ELR (cell line): ENCODE measurements at places on chromosomes 3 and 15.

DNA sequence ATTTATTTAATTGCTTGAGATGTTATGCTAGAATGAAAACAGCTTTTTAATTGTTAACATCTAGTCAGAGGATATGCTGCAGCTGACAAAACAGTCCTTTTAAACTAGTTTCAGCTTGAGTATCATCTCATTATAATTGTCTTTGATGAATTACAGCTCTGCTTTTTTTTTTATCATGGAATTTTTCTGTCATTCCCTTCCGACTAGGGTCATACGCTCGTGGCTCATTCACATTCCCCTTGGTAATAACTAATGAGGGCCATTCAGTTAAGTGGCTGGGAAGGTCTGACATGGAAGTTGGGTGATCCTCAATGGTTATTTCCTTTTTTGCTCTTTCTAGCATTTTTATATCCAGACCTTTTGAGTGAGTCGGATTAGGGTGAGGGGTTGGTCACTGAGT is 77.0 kb downstream of the PGPEP1L start:
- DNase-seq, result no peak

- no peak for DNase-seq
Observed at GRCh38 chr15:80835336-80835735, 56.2 kb downstream of the CEMIP start.

GRCh38 chr3:89957451-89957850 is 850.0 kb downstream of the EPHA3 start:
- no peak for DNase-seq

- DNase-seq, result no peak
Observed at GRCh38 chr15:90645873-90646575, 71.1 kb upstream of the BLM start.

DNA sequence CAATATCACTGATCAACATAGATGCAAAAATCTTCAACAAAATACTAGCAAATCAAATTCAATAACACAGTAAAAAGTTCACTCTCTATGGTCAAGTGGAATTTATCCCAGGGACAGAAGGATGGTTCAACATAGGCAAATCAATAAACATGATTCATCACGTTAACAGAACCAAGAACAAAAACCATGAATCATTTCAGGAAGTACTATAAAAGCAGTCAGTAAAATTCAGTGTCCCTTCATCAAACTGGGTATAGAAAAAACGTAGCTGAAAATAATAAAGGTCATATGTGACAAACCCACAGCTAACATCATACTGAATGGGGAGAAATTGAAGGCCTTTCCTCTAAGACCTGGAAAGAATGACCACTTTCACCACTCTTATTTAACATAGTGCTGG is 172.1 kb downstream of the POLR2M start:
- DNase-seq, result peak; percentile 72

- DNase-seq, result no peak
Observed at GRCh38 chr15:81375461-81375860, 1.4 kb upstream of the TMC3 start.

DNA sequence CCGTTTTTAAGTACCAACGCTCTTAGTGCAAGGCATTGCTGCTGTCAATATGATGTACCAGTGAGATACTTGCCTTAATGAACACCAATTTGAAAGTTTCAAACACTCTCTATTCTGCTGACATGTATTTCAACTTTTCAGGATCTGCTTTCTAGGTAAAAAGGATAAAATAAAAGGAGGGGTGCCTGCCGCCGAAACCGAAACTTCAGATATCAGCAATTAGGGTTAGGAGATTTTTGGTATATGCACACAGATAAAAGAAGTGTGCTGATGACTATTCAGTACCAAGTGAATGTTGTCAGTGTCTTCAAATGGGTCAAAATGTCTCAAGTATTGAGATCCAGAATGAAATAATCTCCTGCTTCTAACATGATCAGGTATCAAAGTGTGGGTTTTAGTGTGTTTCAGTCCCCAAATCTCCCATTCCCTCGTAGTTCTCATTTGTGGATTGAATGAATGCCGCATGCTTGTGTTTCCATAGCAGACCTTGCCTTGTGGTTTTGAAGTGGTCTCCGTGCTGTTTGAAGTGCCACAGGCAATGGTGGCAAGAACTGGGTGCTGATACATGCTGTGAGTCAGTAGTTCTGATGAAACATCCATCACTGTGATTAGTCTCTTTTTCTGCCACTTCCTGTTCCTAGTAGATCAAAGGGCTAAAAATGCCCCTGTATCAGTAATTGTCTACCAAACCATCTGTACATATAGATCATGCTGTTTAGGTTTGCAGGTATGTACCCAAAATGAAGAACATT is 22.5 kb downstream of the CHST14 start:
- peak; percentile 75 for DNase-seq

GRCh38 chr3:34782871-34783270 is 856.5 kb upstream of the ARPP21 start:
- DNase-seq, result no peak

DNA sequence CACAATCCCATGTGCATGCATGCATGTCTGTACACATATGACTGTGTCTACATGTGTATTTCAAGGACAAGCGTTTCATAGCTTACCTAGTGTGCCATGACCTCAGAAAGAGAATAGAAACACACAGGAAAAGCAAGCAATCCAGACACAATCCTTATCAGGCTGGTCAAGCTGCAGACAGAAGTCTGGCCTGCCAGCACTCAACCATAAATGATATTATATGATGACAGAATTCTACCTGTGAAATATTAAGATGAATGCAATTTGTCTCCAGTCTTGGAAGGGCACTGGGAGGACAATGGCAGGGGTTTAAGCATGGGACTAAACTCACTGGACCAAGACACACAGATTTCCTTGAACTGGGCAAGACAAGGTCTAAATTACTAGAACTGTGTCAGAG is 50.9 kb upstream of the ARL6 start:
- no peak for DNase-seq

- peak; percentile 84 for DNase-seq
Observed at GRCh38 chr3:72482589-72483321, 365.5 kb downstream of the SHQ1 start.
